Activated CD4-positive, alpha-beta memory T cell treated with anti-CD3 and anti-CD28 coated beads for 36 hours (primary cell): ENCODE measurements at places on chromosomes 5 and 9. TPM values are rescaled to one million over a fixed set of nuclear protein-coding genes. Genes with fewer than 3 reads are reported as not detected.

Gene SHISAL2B
- total RNA-seq, result not detected

Gene ABLIM3
- 0.24 TPM for total RNA-seq

Gene PLCXD3
- total RNA-seq, result not detected

Gene PCA3
- not detected for total RNA-seq

Gene STARD4
- 49.5 TPM for total RNA-seq

Gene PITX1
- 0.14 TPM for total RNA-seq

Gene CDX1
- not detected for total RNA-seq

Gene TMEFF1
- total RNA-seq, result 0.95 TPM

Gene NR2F1
- total RNA-seq, result not detected

Gene CFAP77
- not detected for total RNA-seq

Gene ADAMTS16
- not detected for total RNA-seq

Gene EIF4E1B
- not detected for total RNA-seq

Gene TLE1
- total RNA-seq, result 0.22 TPM

Gene DDX4
- total RNA-seq, result not detected

Gene STKLD1
- 0.90 TPM for total RNA-seq

Gene CORO2A
- total RNA-seq, result 9.8 TPM

Gene BAAT
- not detected for total RNA-seq

Gene GPR151
- not detected for total RNA-seq

Gene DBN1
- 12.1 TPM for total RNA-seq

Gene CCDC187
- not detected for total RNA-seq

Gene OR1Q1
- not detected for total RNA-seq

Gene PCDHA4
- not detected for total RNA-seq

Gene DHX29
- total RNA-seq, result 11.5 TPM

Gene IL9
- 136 TPM for total RNA-seq

Gene IFNK
- not detected for total RNA-seq

Gene TMEM8B
- total RNA-seq, result 6.0 TPM

Gene RPP25L
- total RNA-seq, result 29.3 TPM

Gene ADAMTS12
- total RNA-seq, result not detected

Gene SLC36A1
- total RNA-seq, result 3.8 TPM

Gene FGF10
- total RNA-seq, result not detected

Gene COL27A1
- total RNA-seq, result 4.1 TPM

Gene SNCAIP
- not detected for total RNA-seq

Gene SNX24
- 7.5 TPM for total RNA-seq

Gene GARIN3
- 1.3 TPM for total RNA-seq

Gene ERBIN
- 42.6 TPM for total RNA-seq

Gene IGFBPL1
- not detected for total RNA-seq

Gene GNA14
- total RNA-seq, result not detected

Gene NUP188
- total RNA-seq, result 121 TPM

Gene CDC23
- total RNA-seq, result 33.4 TPM

Gene IRX4
- total RNA-seq, result not detected

Gene BARX1
- total RNA-seq, result 0.43 TPM

Gene FAM151B
- 0.24 TPM for total RNA-seq

Gene UBE2QL1
- total RNA-seq, result not detected

Gene MZB1
- total RNA-seq, result 24.0 TPM

Gene CCL21
- total RNA-seq, result not detected

Gene LSM11
- total RNA-seq, result 7.4 TPM

Gene PFN3
- not detected for total RNA-seq

Gene CER1
- total RNA-seq, result not detected

Gene MARCOL
- total RNA-seq, result not detected

Gene PDZD2
- total RNA-seq, result not detected

Gene MRPL41
- 48.0 TPM for total RNA-seq
